ENCODE measurements at places on chromosomes 12 and 14.
A peak's percentile ranks its signal among the peaks of the same experiment; 100 is the strongest.

- peak; percentile 39 for DNase-seq
These were observed 87.6 kb downstream of the EML1 start for GRCh38 chr14:99880651-99881420.

DNA sequence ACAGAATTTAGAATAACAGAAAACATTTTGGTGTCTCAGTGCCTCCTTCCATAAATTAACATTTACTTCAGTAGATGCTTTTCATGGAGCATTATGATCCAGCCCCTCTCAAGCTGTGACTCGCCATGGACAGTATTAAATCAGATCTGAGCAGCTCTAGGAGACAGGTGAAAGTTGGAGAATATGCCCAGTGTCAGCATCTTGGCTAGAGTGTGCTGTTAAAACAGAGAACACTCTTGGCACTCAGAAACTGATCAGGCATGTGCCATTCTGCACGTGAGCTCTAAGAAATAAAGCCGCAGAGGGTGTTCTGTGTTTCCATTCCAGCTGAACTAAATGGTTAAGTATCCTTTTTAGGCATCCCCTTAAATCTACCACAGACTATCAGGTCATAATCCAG lies 68.0 kb downstream of the DIP2B start:
- DNase-seq, result no peak

- DNase-seq, result no peak
These were observed 4.6 kb upstream of the SEC23A start for GRCh38 chr14:39107591-39107996.

- no peak for DNase-seq
These were observed 33.7 kb downstream of the FGFR1OP2 start for GRCh38 chr12:26971963-26972362.

GRCh38 chr14:77761205-77761931 lies 412 bp upstream of the SNW1 start:
- peak; percentile 40 for DNase-seq

DNA sequence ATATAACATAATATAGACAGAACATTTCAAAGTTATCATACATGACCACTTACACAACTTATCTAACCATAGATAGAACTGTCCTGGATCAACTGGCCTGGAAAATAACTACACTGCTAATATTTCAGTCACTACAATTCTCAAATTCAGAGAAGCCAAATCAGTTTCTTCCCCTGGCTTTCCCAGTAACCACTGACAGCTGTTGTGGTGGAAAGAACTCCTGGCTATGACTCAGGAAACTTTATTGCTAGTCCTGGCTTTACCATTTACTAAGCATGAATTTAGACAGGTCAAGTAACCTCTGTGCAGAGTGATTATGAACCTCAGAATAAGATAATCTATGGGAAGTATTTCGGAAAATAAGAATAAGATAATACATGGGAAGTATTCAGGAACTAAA lies 244.9 kb upstream of the DIO2 start:
- DNase-seq, result no peak

- DNase-seq, result no peak
These were observed 48.2 kb downstream of the SLC38A4 start for GRCh38 chr12:46777587-46777986.

- no peak for DNase-seq
These were observed 26.8 kb upstream of the BDKRB2 start for GRCh38 chr14:96177766-96178375.

- DNase-seq, result no peak
These were observed 934.6 kb downstream of the VRK1 start for GRCh38 chr14:97731800-97732199.

GRCh38 chr14:24999157-24999556 lies 50.8 kb downstream of the STXBP6 start:
- no peak for DNase-seq

DNA sequence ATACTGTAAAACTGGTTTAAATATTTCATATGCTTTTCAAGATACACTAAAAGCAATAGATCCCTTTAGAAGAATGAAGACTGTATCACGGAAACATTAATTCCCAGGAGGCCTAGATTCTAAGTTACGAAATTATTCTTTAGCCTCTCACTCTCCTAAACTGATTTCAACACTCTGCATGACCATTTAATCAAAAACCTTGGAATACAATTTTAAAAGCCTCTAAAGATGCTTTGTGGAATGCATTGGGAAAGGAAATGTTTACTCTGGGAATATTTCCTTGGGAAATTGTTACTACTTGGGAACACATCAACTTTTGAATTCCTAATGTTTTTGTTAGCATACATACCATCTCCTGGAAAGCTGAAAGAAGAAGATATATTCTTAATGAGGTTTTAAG lies 255.7 kb upstream of the FAR2 start:
- DNase-seq, result no peak

- no peak for DNase-seq
These were observed 5.8 kb downstream of the NID2 start for GRCh38 chr14:52063052-52063462.

DNA sequence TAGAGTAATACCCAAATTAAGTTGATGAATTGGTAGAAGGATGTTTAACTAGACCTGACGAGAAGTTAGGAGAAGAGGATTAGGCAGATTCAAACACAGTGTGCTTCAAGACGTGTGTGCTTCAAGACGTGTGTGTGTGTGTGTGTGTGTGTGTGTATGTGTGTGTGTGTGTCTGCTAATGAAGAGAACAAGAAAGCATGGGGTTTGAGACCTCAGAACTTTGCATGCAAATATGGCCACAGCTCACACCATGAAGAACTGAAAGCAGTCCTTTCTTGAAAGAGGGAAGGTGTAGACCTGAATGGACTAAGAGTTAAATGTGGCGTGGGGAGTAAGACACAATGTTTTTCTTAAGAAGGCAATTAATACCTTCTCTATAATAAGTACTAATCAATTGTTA lies 32.5 kb upstream of the SSPN start:
- no peak for DNase-seq

DNA sequence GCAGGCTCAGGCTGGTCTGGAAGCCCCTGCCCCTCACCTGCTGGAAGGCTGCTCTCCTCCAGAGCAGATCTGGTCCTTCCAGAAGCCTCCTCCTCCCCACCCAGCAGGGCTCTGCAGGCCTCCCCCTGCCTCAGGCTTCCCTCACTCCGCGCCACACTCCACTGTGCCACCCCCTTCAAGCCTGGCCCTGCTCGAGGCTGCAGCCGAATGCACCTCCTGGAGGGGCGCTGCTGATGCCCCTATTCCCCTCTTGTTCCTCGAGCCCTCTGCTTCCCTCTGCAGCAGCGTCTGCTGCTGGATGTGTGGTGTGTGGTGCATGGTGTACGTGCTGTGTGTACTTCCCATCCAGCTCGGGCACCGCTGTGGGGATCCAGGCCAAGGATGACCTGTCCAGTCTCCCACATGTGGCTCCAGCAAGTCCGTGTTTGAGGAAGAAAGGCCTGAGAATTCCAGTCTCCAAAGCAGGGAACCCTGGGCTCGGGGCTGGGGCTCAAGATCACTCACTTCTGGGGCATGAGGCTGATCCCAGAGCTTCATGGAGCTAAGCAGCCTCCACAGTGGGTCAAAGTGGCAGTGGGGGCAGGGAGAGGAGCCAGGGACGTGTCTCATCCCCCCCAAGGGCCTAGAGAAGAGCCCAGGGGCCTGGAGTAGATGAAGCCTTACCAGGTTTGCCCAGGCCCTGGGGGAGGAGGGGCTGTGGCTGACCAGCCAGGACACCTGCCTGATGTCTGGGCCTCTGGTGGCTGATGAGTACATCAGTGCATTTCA lies 136.0 kb upstream of the C14orf180 start:
- no peak for DNase-seq

DNA sequence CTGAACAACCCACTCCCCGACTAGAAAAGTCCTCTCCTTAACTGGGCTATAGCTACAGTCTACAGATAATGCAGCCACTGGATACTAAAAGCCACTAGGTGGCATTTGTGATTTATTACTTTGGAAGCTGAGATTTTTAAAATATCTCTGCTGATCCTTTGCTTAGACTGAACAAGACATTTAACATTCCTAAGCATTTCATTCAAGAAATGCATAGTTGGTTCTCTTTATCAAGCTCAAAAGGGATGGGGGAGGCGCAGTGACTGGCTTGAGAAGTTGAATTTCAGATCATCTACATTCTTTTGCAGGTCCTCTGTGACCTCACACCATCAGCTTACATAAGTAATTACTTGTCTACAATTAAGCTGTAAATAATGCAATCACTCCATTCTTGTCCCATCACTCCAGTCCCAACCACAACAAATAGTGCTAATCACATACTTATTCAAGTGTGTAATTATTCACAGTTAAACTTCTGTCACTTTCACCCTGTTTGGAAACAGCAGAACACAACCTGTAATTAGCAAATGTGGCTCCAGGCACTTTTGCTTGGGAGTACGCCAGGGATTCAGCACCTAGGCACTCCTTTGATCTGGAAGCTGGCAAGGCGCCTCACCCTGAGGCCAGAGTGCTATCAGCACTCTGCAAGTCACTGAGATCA lies 203.6 kb downstream of the NOVA1 start:
- DNase-seq, result no peak

DNA sequence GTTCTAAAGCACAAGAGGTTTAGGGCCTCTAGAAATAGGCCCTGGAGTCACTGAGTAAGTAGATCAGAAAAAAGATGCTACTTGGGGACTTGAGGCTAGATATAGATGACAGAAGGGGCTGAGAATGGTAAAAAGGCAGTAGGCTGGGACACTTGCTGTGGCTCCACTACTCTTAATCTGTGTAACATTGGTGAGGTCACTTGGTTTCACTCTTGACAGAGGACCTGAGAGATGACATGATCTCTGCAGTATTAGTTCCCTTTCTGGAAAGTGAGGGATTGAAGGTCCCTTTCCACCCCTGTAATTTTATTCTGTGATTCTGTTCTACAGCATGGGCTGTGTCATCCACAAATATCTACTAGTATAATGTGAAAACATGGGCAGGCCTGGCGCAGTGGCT lies 39.7 kb downstream of the MAPKAPK5 start:
- DNase-seq, result no peak

DNA sequence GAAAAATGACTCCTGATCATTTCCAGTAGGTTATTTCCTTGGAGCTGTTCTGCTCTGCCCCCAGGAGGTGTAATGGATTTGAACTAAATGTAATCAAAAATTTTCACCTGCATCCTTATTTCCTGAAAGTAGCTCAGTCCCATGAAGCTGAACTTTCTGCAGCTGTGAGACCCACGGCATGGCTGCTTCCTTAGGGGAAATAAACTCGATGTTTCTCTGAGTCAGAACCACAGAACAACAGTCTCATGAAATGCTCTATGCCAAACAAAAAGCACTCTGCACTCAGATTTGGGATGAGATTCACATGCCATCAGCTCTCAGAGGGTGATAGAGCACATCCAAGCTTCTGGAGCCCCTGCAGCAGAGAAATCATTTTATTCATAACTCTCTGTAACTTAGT lies 224.1 kb upstream of the PLEKHG7 start:
- DNase-seq, result no peak

GRCh38 chr14:33967138-33967537 lies 16.3 kb upstream of the EGLN3 start:
- DNase-seq, result no peak

DNA sequence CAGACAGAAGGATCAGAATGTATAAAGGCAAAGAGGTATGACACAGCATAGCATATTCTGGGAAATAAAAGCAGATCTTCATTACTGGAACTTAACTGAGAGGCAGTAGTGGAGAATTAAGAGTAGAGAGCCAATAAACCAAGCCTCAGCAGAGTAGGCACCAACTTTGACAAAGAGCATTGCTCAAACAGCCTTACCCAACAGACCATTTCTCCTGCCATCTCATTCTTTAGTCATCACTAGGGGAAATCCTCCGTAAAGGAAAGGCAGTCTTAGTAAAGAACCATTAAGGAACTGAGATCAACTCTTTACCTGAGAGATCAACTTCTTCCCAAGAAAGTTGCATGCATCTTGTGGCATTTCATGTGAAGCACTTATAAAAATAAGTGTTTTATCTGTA lies 36.6 kb downstream of the SENP1 start:
- DNase-seq, result no peak

DNA sequence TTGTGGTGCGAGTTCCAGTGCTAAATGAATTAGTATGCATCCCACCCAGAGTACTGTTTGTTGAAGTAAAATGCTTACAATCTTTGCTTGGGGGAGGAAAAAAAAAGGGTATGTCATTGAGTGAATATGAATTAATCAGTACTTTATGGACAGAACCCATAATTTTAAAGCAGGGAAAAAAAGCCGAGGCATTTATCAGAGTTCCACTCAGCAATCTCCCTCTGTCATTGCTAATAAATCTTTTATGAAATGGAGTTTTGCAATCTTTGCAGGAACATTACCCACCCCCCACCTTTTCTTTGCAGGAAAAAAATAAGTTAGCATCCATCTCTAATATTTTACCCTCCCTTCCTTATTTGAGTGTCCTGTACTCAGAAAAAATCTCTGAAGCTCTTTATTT lies 127.9 kb upstream of the TMPO start:
- no peak for DNase-seq

DNA sequence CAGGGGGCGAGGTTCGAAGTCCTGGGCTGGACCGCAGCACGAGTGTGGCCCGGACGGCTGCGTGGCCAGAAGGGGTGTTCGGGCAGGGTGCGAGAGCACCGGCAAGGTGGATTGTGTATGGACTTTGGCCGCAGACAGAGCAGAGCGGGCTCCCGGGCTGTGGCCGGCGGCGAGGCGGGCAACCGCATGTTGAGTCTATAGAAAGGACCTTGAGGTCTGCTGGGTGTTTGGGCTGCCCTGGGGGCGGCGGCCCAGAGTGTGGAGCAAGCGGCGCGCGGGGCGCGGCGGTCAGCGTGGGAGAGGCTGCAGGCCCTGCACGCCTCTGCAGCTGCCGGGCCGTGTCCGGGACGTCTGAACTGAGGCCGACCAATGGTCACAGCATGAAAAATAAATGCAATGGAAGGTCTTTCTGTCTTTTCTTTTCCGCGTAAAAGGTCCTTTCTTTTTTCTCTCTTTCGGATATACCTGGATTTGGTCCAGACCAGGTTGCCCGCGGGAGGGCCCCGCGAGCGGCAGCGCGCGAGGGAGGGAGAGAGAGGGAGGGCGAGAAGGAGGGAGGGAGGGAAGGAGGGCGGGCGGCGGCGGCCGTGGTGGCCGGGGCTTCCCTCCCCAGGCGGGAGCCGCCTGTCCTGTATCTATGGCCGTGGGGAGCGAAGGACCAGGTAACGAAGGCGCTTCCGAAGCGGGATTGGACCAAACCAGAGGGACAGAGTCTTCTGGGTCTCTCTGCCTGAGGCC lies 5.5 kb upstream of the HOXC9 start:
- DNase-seq, result no peak

GRCh38 chr14:31935391-31935790 lies 141.7 kb upstream of the ARHGAP5 start:
- no peak for DNase-seq

- DNase-seq, result no peak
These were observed 216.2 kb upstream of the KRR1 start for GRCh38 chr12:75727577-75727976.

- no peak for DNase-seq
These were observed 5.5 kb upstream of the CELA1 start for GRCh38 chr12:51351913-51352532.

DNA sequence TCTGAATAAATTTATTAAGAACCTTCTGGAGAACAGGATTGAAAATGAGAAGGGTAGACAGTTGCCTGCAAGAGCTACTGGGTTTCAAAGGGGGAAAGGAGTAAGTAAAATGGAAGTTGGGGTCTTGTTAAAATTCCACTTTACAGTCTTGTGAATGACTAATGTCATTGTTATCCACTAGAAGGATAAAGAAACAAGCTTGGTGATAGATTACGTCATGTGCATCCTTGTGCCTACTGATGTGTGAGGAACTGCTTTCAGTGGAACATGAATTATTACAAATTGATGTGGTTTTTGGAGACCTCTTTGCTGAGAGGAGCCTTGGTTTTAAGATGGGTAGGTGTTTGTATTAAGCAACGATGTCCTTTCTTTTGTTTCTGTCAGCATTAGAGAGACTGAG lies 272.5 kb upstream of the PRICKLE1 start:
- no peak for DNase-seq

All from left hindlimb (tissue), 1 donor.